Smooth muscle cell of the pulmonary artery (primary cell): ENCODE measurements at places on chromosomes 12 and 14. TPM values are rescaled to one million over a fixed set of nuclear protein-coding genes. Genes with fewer than 3 reads are reported as not detected.

The SOCS4 gene
- 14.1 and 16.4 TPM in 2 replicates for total RNA-seq

The MSI1 gene
- 0.20 TPM in 1 of 2 replicates, not detected in the other for total RNA-seq

The PIWIL1 gene
- not detected in 2 replicates for total RNA-seq

The PLEKHG7 gene
- not detected in 2 replicates for total RNA-seq

The FAM181A gene
- total RNA-seq = not detected in 2 replicates

The GALNT9 gene
- 0.07 and 0.86 TPM in 2 replicates for total RNA-seq

The E2F7 gene
- total RNA-seq = 16.7 and 56.5 TPM in 2 replicates

The HECTD4 gene
- total RNA-seq = 38.8 and 42.7 TPM in 2 replicates

The SLC7A8 gene
- 8.0 and 8.6 TPM in 2 replicates for total RNA-seq

The KRT72 gene
- not detected in 2 replicates for total RNA-seq

The PAX9 gene
- total RNA-seq = 0.10 and 0.52 TPM in 2 replicates

The ZBTB42 gene
- 2.7 and 5.8 TPM in 2 replicates for total RNA-seq

The PPP1R1A gene
- total RNA-seq = not detected in 2 replicates

The GUCY2C gene
- not detected in 2 replicates for total RNA-seq

The LMNTD1 gene
- total RNA-seq = 0.39 and 0.63 TPM in 2 replicates

The NFE2 gene
- 0.07 and 0.10 TPM in 2 replicates for total RNA-seq

The DBX2 gene
- not detected in 2 replicates for total RNA-seq

The PPP4R4 gene
- 0.33 and 1.4 TPM in 2 replicates for total RNA-seq

The TRAF3 gene
- total RNA-seq = 27.0 and 36.7 TPM in 2 replicates
